Retina (tissue), 1 donor: ENCODE measurements at places on chromosomes 16 and 17.

GRCh38 chr17:32621612-32622312, 135.0 kb downstream of the CDK5R1 start:
- DNase-seq = no peak

- no peak for DNase-seq
These were observed 34.3 kb downstream of the MARF1 start for GRCh38 chr16:15608398-15609285.

DNA sequence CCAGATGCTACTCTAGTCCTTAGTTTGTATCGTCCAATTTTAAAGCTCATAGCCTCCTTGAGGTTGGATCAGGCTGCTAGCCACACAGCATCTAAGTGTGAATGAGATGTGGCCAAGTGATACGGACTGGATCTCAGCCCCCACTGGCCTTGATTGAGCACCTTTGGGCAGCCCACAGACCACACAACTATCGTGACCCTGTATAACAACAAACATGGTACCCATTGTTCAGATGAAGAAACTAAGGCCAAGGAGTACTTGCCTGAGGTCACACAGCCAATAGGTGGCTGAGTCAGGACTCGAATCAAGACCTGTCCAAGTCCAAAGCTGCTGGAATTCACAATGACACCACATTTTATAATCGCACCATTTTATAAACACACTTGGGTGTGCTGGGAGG, 73.0 kb upstream of the IRX3 start:
- no peak for DNase-seq

DNA sequence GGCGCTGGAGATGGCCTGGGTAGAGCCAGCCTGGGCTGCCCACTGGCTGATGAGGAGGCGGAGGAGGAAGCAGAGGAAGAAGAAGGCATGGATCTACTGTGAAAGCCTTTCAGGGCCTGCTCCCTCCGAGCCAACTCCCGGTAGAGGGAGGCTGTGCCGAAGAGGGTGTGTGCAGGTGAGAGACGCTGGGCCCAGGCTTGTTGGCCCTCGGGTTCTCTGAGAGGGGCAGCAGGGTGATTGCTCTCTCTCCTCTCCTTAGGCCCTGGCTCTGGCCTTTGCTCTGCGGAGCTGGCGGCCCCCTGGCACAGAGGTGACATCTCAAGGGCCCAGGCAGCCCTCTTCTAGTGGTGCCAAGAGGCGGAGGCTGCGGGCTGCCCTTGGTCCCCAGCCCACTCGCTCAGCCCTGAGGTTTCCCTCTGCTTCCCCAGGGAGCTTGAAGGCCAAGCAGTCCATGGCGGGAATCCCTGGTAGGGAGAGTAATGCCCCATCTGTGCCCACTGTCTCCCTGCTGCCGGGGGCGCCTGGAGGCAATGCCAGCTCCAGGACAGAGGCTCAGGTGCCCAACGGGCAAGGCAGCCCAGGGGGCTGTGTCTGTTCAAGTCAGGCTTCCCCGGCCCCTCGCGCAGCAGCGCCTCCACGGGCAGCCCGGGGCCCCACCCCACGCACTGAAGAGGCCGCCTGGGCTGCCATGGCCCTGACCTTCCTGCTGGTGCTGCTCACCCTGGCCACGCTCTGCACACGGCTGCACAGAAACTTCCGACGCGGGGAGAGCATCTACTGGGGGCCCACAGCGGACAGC, 3.6 kb downstream of the TP53I13 start:
- peak; percentile 43 for DNase-seq

DNA sequence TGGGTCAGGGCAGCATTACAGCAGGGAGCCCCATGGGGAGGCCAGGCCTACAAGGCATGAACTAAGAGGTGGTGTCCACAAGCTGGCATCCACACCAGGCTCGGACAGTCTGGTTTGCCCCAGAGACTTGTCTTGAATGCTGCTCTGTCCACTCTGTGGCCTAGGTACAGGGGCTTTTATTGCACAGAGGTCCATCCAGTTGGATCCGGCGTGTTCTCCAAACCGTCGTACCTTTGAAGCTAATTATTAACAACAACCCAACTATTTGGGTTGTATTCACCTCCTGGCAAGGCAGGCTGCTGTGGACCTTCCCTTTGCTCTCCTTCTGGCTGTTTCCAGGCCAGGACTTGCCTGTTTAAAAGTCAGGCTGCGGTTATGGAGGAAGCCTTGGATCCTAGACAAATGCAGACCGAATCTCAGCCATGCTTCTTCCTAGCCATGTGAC, 123.4 kb downstream of the CLEC16A start:
- DNase-seq = no peak

GRCh38 chr16:76182041-76182635, 95.1 kb upstream of the CNTNAP4 start:
- DNase-seq = no peak

DNA sequence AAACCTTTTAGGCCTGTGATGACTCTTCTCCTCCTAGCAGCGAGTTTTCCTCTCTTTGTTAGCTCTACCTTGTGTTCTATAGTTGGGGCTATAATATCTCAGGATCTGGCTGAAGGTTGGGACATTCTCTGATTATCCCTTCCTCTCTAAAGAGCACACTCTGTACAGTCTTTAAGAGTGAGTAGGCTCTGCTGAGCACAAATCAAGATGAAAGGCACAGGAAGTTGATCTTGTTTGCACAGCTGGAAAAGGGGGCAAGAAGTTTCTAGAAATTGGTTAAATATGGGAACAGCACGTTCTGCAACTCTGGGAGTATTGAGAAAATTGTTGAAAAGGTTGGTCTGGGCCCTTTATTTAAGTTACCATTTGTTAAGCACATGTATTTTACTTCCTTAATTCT, 240.9 kb downstream of the CDH11 start:
- no peak for DNase-seq

GRCh38 chr16:25045696-25046381, 30.7 kb upstream of the ARHGAP17 start:
- DNase-seq = no peak

- DNase-seq = no peak
These were observed 12.0 kb downstream of the TAF15 start for GRCh38 chr17:35821308-35821707.
